ENCODE measurements at places on chromosomes 5 and 9.

DNA sequence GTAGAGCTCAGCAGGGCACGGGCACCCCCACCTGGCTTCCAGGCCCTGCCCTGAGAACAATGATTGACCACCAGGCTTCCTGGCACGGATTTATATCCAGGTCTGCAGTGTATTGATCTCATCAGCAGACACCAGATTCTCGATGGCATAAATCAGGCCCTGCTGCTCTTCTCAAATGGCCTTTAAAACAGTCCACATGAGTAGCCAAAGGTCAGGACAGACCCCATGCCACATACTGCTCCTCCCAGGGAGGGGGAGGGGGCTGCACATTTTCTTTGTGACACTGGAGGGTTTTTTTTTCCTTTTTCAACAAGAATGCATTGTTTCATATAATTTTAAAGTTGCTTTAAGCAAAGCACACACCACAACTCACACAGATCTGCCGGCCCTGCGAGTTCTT, 85.4 kb downstream of the SEMA4D start:
- DNase-seq, result no peak

DNA sequence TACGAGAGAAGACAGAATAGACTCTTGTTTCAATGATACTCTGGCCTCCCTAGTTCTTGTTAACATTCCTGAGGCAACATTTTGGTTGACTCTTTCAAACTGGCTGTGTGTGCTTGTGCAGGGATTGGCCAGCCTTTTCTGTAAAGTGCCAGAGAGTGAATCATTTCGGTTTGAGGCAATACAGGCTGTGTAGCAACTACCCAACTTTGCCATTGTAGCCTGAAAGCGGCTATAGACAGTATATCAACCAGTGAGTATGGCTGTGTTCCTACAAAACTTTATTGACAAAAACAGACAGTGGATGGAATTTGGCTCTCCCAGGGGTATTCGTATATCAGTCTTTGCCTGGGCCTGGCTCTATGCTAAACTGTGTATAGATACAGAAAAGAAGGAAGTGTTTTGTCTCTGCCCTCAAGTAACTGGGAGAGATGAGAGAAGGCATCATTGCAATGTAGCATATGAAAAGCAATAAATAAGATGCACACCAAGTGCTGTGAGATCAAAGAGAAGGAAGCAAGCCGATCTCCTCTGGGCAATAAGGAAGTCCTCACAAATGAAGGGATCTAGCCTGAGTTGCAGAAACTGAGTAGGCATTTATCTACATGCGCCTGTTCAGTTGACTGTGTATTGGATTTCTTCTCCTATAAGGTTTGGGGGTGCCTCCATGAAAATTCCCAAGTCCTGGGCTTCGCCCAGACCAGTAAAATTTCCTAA, 568.0 kb upstream of the KLF4 start:
- peak; percentile 97 for DNase-seq

DNA sequence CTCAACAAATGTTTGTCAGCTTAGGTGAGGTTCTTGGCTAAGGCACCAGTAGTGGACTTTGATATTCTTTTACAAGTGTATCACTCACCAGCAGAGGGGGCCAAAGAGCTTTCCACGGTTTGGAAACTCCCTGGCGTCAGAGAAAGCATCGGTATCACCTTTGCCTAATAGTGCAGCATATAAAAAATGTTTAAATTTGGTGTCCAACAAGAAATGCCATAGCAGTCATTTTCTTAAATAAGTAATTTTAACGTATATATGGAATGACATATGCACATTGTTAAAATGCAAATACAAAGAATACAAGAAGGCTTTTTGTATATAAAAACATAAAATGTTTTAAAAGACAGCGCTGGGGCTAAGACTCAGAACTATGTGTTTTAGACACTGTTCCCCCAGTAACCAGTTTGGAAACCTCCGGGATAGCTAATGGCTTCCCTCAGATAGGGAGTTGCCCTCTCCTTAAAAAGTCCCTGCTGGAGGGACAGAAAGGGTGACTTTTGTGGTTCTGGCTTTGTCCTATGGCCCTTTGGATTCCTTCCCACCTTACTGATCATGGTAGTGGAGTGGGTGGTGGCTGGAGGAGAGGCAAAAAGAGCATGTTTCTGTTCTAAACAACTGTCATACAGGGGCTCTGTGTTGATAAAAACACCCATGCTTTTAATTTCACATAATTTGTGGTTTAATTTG, 124.6 kb downstream of the GPBP1 start:
- DNase-seq, result peak; percentile 76

DNA sequence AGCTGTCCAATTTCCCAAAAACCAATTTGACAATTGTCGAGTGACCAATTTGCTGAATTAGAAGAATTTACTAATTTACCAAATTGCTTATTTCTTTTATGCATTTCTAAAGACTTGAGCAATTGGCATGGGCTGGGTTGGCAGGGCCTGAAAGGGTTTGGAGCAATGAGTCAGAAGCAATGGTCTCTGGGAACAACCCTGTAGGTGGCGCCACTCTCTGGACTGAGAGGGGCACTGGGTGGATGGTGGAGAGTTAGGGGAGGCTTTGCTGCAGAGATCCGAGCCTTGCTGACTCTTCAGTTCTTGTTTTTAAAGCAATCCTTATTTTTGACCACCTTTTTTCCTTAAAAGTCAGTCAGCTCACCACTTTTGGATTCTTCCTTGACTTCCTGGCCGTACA, 71.5 kb upstream of the RPS23 start:
- peak; percentile 55 for DNase-seq

DNA sequence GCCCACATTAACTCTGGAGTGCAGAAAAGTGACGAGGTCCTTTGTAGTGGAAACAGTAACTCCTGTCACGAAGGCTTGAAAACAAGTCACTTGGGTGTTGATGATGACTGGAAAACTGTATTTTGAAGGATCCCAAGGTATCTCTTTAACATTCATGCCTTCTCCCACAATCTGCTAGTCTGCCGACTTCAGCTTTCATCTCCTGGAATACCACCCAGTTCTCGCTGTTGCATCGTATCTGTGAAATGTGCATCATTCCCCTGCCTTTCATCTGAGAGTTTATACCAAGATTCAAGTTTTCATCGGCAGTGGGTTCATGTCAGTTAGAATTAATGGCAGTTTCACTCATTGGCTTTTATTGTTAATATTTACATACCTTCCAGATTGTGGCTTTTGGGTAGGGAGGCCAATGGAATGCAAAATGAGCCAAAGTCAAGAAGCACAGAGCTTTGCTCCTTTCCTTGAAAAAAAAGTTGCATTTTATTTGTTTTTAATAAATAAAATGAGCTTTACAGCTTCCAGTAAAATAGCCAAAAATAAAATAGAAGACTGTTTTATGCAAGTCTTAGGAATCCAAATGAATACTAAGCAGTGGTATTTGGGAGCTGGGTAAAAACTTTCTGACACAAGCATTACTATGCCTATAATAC, 575.2 kb upstream of the WWC1 start:
- DNase-seq, result peak; percentile 96

DNA sequence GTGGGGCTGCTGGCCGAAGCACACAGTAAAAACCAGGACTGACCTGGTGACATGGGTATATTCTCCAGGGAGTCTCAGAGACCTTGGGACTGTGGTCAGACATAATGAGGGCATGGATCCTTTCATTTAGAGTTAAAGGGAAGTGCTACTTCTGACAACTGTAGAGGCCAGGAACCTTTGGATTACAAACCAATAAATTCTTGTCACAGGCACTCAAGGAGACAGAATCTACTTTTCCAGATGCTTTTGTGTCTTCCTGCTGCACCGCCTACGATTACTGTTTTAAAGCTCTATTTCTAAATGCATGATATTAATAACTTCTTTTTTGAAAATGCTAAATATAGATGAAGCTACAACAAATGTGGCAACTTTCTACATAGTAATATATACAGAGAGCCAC, 106.5 kb upstream of the LPAR1 start:
- no peak for DNase-seq

- DNase-seq, result no peak
Measured at GRCh38 chr5:169971780-169972179, 8.5 kb downstream of the INSYN2B start.

DNA sequence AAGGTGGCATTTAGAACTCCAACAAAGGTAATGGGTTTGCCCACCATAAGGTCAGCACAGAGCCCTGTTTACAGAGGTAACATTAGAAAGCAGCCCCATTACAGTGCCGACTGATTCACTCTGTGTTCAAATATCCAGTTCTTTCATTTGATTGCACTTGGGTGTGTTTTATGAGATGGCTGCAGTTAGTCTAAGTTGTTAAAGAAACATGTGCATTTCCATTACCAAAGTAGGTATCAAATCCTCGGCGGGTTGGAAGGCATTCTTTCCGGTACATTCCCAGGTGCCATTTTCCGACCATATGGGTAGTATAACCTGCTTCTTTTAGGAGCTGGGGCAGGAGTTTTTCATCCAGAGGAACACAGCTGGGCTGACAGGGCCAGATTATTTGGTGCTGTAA, 16.3 kb downstream of the ARSB start:
- DNase-seq, result no peak

- no peak for DNase-seq
Measured at GRCh38 chr5:13516195-13516594, 428.3 kb downstream of the DNAH5 start.

- DNase-seq, result peak; percentile 32
Measured at GRCh38 chr5:124748687-124749594, 2.5 kb upstream of the ZNF608 start.

DNA sequence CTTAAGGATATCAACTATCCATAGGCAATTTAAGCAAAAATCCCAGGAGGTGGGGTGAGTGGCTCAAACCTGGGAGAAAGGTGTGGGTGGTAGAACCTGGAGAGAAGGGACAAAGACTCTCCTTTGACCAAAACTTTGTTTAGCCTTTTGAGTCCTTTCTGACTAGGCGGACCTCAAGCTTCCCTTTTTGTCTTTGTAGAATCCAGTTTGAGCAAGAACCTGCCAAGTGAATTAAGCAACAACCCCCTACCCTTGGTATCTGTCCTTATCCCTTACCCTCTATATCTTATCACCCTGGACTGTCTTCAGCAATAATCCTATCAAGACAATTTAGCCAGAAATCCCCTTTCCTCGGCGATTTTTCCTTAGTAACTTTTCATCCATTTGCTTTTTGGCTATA, 53.5 kb upstream of the SLC28A3 start:
- DNase-seq, result no peak

DNA sequence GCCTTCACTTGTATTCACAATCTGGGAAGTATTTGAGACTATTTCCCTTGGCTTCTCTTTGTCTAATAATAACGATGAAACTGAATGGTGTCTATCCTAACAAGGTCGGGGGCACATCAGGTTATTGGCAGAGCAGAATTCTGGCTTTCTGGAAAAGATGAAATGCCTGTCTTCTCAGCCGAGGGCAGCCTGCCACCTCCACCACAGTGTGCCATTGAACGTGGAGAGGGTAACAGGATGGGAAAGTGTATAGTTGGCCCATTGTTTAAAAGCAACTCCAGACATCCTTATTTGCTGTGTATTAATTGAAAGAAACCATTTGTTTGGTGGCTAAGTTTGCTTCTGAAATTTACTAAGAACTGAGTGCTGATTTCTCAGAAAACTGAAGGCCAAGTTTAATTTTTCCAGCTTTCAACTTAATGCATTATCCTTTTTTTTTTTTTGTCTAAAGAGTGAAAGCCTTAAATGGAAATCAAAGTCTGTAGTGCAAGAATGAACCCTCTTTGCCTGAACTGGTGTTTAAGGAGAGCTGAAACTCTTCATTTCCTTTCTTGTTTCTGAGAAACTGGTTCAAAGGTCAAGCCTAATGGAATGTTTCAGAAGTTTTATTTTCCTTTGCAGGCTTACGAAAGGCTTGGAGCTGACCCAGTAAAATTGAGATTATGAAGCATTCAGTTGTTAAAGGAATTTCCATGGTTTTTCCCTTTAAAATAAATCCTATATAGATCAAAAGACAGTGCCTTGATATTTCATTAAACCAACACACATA, 563.7 kb upstream of the DAP start:
- DNase-seq, result no peak

GRCh38 chr5:123142206-123142915, 53.3 kb downstream of the PRDM6 start:
- no peak for DNase-seq

All from AG10803 (cell line).